Nephron progenitor cell (in vitro differentiated cells): ENCODE measurements at places on chromosomes 2 and 18.
A peak's percentile ranks its signal among the peaks of the same experiment; 100 is the strongest.

DNA sequence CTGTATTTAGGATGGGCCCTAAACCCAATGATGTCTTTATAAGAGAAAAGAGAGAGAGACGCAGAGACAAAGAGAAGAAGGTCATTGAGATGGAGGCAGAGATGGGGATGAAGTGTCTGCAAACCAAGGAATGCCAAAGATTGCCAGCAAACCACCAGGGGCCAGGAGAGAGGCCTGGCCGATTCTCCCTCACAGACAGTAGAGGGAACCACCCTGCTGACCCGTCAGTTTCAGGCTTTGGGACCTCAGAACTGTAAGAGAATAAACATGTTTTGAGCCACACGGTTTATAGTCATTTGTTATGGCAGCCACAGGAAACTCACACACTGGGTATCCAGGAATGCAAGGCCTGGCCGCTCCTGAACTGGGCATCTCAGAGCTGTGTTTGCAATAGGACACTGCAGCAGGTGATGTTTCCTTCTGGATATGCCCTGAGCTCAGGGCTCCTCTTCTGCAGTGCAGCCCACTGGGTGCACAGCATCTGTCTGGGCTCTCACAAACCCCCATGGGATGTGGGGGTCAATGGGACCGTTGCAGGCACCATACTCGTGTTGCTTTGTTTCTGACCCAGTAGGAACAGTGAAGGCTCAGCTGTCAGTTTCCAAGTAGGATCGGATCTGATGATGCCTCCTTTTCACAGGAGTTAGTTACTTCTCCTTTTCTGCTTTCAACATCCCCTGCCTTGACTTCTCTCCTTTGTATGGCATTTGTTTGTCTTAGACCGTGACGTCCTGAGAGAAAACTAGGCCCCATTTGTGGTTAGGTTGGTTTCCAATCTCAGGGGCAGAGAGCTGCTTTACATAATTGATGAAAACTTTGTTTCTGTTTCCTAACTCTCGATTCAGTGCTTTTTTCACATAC lies 20.8 kb downstream of the PTPN18 start:
- DNase-seq, result no peak

DNA sequence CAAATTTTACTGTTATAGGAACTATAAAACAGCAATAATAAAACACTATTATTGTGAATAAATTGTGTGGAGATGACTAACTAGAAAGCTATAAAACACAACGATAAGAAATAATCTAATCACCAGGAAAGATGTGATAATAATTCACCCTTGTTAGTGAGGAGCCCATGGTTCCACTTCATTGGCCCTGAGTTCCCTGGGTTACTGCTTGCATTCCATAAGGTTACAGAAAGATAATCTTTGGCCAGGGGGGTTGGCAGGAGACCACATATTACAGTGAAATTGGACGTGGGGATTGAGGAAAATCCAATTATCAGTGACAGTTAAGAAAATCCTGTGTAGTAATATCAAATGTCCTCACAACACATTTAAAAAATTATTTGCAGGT lies 2.5 kb upstream of the CPO start:
- DNase-seq, result no peak

DNA sequence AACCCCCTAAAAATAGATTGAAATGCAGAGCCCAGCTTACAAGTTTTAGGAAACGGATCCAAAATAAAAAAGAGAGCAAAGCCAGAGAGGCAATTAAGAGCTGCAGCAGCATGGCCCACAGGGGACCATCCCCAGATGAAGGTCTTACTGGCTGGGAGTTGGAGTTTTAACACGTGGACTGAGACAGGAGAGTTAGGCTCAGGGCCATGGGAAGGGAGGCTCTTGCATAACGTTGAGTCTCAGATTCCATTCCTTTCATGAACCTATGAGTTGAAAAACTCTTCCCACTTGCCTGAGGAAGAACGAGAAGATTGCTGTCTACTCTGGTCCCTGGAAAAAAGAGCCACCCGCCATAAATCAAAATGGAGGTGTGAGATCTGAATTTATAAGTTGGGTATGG lies 101.8 kb upstream of the NDUFV2 start:
- no peak for DNase-seq

DNA sequence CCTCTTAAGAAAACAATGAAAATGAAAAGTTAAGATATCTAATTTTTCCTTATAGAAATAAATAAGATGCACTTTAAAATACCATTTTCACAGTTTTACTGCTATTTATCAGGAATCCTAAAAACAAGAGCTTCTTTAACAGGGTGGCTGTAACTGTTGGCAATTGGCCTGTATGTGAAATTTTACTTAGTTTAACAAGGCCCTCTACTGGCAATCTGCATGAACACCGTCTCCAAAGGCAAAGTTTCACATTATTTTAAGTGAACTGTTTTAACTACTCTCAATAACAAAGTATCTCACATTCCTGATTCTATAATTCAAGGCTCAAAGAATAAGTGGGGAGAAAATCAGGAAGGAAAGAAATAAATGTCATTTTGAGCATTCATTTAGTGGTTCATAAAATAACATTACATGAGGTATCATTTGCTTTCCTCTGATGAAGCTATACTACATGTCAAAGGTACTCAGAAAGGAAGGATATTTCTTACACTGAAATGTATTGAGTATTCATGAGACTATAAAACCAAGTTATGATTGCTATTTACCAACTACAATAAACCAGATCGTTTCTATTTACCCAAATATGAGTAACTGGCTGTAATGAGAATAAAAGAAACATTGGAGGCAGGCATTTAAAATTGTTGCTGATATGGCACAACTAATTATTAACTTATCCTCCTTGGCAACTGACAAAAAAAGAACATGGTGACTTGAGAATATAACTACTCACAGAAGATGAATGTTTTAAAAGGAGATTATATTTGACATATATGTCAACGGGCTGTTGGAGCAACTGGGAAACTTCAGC lies 7.0 kb downstream of the NCKAP5 start:
- DNase-seq, result no peak

- DNase-seq, result no peak
These were observed 1791.6 kb downstream of the SUCLG1 start for GRCh38 chr2:82667491-82667890.

- no peak for DNase-seq
These were observed 72.2 kb downstream of the LNPK start for GRCh38 chr2:175929850-175930249.

GRCh38 chr2:180307096-180307495 lies 300.0 kb upstream of the CWC22 start:
- DNase-seq, result no peak

GRCh38 chr2:210363876-210364275 lies 48.9 kb upstream of the MYL1 start:
- no peak for DNase-seq

- peak; percentile 53 for DNase-seq
These were observed 84.8 kb downstream of the ACAA2 start for GRCh38 chr18:49728542-49728941.

GRCh38 chr2:217331523-217332416 lies 471.9 kb upstream of the TNP1 start:
- peak; percentile 10 for DNase-seq

- peak; percentile 94 for DNase-seq
These were observed at the start of gene SKA1 for GRCh38 chr18:50374753-50375391. TSS of gene SKA1 (plus strand) at chr18:50375046. CDS start at chr18:50375831, 785 bp downstream.

DNA sequence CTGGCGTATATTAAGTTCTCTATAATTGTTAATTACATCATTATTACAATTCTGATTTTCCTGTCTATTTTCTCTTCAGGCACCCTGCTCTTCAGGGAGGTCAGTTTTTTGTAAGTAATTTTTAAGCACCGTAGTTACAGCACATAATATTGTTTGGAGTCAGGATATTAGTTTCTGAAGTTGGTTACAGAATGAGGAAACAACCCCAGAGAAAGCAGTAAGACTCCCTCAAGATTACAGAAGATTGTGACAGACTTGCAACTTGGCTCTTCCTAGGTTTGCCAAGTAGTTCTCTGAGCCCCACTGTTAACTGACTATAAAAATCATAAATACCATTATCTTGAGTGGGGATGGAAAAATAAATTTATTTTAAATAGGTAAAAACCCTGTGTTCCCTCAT lies 921 bp downstream of the RPE start:
- DNase-seq, result no peak

DNA sequence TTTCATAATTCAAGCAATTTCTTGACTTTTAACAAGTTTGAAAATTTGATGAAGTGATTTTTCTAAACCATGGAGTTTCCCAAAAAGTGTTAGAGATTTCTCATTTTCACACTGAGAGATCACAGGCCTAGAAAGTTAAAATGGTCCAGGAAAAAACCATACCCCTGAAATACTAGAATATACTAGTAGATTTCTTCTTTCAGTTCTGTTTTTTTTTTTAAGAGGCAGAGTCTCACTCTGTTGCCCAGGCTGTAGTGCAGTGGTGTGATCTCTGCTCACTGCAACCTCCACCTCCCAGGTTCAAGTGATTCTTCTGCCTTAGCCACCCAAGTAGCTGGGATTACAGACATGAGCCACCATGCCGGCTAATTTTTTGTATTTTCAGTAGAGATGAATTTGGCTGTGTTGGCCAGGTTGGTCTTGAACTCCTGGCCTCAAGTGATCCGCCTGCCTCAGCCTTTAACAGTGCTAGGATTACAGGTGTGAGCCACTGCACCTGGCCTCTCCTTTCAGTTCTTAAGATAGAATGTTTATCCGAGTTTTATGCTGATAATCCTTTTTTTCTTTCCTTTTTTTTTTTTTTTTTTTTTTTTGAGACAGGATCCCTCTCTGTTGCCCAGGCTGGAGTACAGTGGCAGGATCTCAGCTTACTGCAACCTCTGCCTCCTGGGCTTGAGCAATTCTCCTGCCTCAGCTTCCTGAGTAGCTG lies 14.4 kb downstream of the MTHFD2 start:
- no peak for DNase-seq

GRCh38 chr18:44750774-44751173 lies 70.1 kb downstream of the SETBP1 start:
- no peak for DNase-seq

DNA sequence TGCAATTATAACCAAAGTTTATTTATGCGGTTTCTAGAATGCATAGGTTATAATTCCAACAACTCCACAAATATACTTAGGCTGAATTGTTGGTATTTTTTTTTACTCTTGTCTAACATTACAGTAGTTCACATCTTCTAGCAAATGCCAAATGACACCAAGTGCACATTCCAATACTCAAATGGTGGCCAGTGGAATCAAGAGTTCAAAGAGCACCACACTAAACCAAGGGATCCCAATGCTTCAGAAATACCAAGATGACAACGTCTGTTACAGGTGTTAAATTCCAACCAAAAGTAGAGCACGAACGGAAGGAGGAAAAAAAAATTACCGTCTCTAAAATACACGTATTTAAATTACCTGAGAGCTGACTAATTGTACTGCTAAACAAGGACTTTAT lies 136.2 kb downstream of the TMEM247 start:
- DNase-seq, result no peak

- no peak for DNase-seq
These were observed 31.9 kb upstream of the MSTN start for GRCh38 chr2:190094316-190094871.

- DNase-seq, result peak; percentile 69
These were observed 622 bp downstream of the LRP2 start for GRCh38 chr2:169361706-169362117.

DNA sequence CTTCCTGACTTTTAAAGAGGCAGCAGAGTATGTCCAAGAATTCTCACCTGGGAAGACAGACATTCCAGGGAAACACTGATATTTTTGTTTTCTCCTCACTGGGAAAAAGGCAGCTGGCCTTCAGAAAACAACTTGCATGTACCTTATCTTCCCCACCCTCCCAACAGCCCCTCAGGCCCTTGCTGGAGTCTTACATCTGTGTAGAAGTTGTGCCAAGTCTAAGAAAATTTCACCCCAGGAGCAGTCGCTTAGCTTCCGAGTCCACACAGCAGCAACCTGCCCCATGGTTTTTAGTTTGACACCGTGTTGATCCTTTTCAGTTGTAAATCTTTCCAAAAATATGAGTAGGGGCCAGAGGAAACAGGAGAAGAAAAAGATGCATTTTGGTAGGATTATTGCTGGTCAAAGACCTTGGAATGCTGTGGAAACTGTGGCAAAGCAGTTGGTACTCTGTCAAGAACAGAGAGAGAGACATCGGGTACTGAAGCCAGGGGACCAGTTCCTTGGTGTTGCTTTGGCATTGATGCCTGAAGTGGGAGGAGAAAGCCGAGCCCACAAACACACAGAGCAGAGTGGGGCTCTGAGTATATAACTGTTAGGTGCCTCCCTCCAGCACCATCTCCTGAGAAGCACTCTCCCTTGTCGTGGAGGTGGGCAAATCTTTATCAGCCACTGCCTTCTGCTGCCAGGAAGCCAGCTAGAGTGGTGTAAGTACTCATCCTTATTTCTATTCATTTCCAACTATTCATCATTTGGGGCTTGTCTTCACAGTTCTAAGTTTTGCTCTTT lies at the start of gene SLC14A1:
TSS of gene SLC14A1 (plus strand) at position 615 of the 789 bp plus-strand sequence. CDS start 6,140 bp downstream, outside the sequence.
- DNase-seq, result no peak

- peak; percentile 4 for DNase-seq
These were observed 367.1 kb downstream of the GPD2 start for GRCh38 chr2:156803243-156803642.

DNA sequence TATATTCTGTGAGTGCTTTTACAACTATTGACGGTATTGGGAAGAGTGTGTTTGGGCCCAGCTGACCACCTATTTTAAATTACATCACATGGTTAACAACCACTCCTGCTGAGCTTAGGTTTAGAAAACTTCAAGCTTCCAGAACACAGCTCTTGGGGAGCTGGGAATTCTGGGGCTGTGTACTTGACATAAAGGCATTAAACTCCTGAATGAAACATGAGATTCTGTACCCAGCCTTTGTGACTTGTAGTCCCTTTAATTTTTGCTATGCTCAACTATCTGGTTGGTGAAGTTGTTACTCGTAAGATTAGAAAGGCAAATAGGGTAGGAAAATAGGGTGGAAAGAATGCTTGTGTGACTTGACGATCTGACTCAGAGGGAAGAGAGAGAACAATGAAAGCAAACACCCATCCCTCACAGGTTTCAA lies 66.9 kb downstream of the LTBP1 start:
- no peak for DNase-seq

- DNase-seq, result no peak
These were observed 715.8 kb downstream of the ERBB4 start for GRCh38 chr2:211822686-211823335.

DNA sequence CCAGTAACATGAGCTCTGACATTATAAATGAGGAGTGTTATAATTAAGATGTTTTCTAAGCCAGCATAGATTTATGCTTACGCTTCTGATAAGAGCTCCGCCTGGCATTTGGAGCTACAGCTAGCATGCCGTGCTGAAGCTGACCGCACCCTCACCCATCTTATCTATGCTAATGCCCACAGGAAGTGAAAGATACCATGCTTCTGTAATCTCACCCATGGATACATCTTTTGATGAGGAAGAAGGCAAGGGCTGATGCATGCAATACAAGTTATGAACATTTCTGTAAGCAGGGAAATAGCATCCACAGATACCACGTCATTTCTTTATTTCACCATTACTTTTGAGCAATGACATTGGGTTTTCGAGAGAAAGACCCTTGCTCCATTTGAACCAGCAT lies 82.3 kb downstream of the ARL4C start:
- DNase-seq, result no peak

- DNase-seq, result no peak
These were observed 42.0 kb downstream of the DYNC1I2 start for GRCh38 chr2:171728989-171729951.
